Gastrocnemius medialis (tissue), 4 donors: ENCODE measurements at places on chromosomes 2 and 18. TPM values are rescaled to one million over a fixed set of nuclear protein-coding genes. Genes with fewer than 3 reads are reported as not detected.

DNA sequence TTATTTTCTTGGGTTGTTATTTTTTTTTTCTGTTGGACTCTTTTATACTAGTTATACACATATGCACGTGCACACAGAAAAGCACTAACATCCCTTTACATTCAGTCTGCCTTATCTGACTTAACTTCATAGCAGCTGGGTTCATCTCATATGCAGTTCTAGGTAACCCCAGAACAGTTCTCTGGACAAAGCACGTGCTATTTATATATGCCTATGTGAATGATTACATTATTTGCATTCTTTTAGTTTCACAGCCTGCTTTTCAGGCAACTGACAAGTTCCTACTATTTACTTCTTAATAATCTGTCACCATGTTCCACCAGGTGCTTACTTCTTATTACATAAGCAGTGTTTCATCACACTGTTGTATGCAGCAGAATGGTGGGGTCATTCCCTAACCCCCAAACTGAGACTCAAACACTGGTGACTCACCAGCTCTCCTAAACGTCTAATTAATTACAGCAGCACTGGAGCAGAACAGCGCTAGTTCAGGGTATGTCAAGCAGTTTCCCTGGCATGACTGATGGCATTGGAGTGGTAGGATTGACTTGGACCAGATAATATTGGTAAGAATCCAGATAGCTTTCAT is 372.8 kb downstream of the CLIP4 start:
- H3K36me3 ChIP-seq: no peaks in the 10 kb centered on the region
- peaks cover 2% of the 10 kb centered on the region for H3K4me1 ChIP-seq
- H3K27ac ChIP-seq: no peak overlapping the region
- no peak overlapping the region for H3K4me3 ChIP-seq
- no peak for DNase-seq
- H3K27me3 ChIP-seq: no peaks in the 10 kb centered on the region

DNA sequence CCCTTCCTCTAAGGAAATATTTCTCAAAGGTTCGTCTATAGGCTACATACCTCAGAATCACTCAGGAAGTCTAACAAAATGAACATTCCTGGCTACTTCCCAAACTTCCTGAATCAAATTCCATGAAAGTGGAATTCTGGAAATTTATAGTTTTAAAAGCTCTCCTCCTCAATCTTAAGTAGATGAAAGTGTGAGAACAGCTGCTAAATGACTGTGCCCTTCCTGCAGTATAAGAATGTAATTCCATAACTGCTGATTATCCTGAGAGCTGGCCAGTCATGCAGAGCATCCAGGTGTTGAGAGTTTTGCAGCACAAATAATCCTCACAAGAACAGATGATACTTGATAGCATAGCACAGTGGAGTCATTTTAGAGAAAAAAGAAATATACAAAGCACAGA is 265.0 kb downstream of the KCNJ3 start:
- no peaks in the 10 kb centered on the region for H3K27me3 ChIP-seq
- no peaks in the 10 kb centered on the region for H3K36me3 ChIP-seq
- no peak for DNase-seq
- no peaks in the 10 kb centered on the region for H3K4me1 ChIP-seq
- H3K4me3 ChIP-seq: no peak overlapping the region
- no peak overlapping the region for H3K27ac ChIP-seq

GRCh38 chr18:13223311-13224143 is 5.0 kb downstream of the LDLRAD4 start:
- peak overlapping the region; percentile 80 for H3K27ac ChIP-seq
- H3K4me3 ChIP-seq: peak overlapping the region; percentile 22
- H3K27me3 ChIP-seq: no peaks in the 10 kb centered on the region
- peaks cover 61% of the 10 kb centered on the region for H3K4me1 ChIP-seq

DNA sequence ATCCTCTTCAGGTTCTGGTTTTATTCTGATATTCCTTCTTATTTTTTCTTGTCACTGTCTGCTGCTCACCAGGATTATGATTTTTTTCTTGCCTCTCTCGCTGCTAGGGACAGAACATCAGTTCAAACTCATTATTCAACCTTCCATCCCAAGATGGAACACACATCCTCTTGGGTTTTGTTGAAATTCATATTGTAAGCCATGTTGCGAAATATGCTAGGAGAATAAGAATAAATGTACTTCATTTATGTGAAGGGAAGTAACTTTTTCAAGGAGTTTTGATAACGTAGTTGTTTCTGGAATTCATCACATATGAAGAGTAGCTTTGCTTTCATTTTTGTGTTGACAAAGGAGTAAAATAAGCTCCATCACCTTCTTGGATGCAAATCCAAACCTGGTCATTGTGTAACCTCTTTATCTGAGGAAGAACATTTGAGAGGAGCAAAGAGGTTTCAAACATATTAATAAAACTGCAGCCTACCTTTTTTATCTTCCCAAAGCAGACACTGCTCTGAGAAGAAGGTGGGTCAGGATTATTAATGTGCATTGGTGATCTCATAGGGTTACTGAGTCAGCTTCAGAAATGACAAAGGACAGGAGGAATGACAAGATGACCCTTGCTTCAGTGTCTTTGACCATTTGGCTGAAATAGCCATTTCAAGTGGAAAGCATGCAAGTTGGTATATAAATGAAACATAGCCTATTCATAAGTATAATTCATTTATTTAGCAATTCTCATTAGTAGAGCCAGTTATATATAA is 280.0 kb downstream of the GULP1 start:
- no peaks in the 10 kb centered on the region for H3K4me1 ChIP-seq
- H3K36me3 ChIP-seq: no peaks in the 10 kb centered on the region
- no peak for DNase-seq

GRCh38 chr2:6854416-6854815 is 11.3 kb downstream of the CMPK2 start:
- DNase-seq: no peak
- no peak overlapping the region for H3K27ac ChIP-seq
- peaks cover 15% of the 10 kb centered on the region for H3K36me3 ChIP-seq
- no peaks in the 10 kb centered on the region for H3K27me3 ChIP-seq
- H3K4me1 ChIP-seq: no peaks in the 10 kb centered on the region

DNA sequence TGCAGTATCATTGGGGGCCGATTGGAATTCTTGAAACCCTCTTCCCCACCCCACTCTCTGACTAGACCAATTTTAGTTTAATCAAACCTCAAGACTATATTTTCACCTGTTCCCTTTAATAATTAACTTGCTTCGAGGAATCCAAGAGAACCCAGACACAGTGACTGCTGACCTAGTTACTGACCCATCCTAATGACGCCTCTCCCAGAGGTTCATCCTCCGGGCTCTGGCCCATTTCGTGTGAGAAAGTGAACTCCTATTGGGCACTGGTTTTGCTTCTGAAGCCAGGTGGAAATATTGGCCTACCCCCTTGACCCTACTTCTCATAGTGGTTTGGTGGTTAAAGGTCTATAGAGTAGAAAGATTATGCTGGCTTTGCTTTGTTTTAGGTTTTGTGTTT is 39.9 kb downstream of the RPL37A start:
- H3K27ac ChIP-seq: no peak overlapping the region
- H3K36me3 ChIP-seq: no peaks in the 10 kb centered on the region
- peaks cover 8% of the 10 kb centered on the region for H3K4me1 ChIP-seq
- H3K27me3 ChIP-seq: no peaks in the 10 kb centered on the region

GRCh38 chr2:28665041-28665704 is 86.5 kb upstream of the PPP1CB start:
- no peak overlapping the region for H3K4me3 ChIP-seq
- no peaks in the 10 kb centered on the region for H3K36me3 ChIP-seq
- peak overlapping the region; percentile 33 for H3K27ac ChIP-seq
- peaks cover 43% of the 10 kb centered on the region for H3K4me1 ChIP-seq
- no peaks in the 10 kb centered on the region for H3K27me3 ChIP-seq

DNA sequence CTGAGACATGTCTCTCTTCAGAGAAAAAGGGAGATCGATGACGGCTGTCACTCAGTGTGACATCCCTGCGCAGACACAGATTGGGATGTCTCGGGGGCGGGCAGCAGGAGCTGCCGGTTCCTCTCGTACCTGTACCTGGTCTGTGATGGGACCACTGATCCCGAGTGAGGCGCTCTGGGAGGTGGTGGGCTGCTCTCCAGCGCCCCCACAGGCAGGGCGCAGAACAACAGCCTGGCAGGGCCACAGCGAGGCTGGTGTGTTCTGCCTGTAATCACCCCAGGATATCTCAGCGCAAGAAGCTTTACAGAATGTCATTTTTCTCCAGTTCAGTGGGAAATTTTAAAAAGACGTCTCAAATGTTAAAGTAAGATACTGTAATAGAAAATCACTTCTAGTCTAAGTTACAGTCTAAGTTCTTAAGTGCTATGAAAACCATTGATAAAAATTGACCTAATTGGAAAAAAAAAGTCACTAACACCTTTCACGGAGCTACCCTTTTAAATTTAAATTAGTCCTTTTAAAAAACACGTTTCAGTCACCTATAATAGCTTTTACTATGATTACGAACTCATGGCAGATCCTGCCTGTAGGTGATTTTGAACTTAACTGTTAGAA is 189.8 kb downstream of the SNTG2 start:
- peak overlapping the region; percentile 69 for H3K27ac ChIP-seq
- no peak for DNase-seq
- H3K27me3 ChIP-seq: no peaks in the 10 kb centered on the region
- H3K4me1 ChIP-seq: no peaks in the 10 kb centered on the region
- H3K36me3 ChIP-seq: no peaks in the 10 kb centered on the region

- no peak for DNase-seq
- H3K27me3 ChIP-seq: no peaks in the 10 kb centered on the region
- H3K4me3 ChIP-seq: no peak overlapping the region
- H3K36me3 ChIP-seq: no peaks in the 10 kb centered on the region
- H3K4me1 ChIP-seq: no peaks in the 10 kb centered on the region
These were observed 17.4 kb downstream of the SRD5A2 start for GRCh38 chr2:31563273-31563839.

GRCh38 chr18:63890237-63890949 is 2.9 kb downstream of the SERPINB2 start:
- H3K36me3 ChIP-seq: no peaks in the 10 kb centered on the region
- H3K4me1 ChIP-seq: no peaks in the 10 kb centered on the region

GRCh38 chr2:168780669-168781071 is 21.8 kb upstream of the NOSTRIN start:
- no peak overlapping the region for H3K4me3 ChIP-seq
- DNase-seq: no peak
- H3K27ac ChIP-seq: no peak overlapping the region
- no peaks in the 10 kb centered on the region for H3K36me3 ChIP-seq
- H3K4me1 ChIP-seq: no peaks in the 10 kb centered on the region
- H3K27me3 ChIP-seq: no peaks in the 10 kb centered on the region

DNA sequence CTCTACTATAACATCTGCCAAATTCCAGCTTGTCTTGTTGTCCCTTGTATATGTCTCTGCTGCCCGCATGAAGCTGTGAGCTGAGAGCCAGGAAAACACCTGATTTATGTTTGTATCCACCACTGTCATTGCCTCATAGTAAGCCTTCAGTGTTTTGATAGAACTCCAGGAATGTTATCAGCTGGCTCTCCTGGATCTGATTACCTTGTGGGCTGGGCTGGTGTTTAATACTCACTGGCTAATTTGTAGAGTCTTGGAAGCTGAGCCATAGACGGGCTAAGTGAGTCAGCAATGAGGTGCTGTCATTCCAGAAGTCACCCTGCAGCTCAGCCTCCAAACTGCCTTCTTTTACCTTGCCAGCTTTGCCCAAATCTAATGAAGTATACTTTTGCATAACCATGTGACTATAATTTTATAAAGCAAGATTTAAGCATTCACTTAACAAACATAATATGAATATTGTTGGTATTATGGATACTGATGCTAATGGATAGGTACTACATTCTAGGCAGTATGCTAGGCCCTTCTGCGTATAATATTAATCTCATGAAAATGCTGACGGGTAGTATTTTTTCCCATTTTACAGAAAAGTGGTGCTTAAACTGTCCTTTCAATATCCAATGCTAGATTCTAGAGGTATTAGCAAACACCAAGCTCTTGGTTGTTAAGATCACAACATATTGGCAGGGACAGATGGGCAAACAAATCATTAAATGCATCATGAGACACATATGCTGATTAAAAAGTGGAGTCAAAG is 62.7 kb upstream of the GATA6 start:
- H3K36me3 ChIP-seq: no peaks in the 10 kb centered on the region
- no peak for DNase-seq
- H3K4me1 ChIP-seq: no peaks in the 10 kb centered on the region
- H3K27ac ChIP-seq: no peak overlapping the region

DNA sequence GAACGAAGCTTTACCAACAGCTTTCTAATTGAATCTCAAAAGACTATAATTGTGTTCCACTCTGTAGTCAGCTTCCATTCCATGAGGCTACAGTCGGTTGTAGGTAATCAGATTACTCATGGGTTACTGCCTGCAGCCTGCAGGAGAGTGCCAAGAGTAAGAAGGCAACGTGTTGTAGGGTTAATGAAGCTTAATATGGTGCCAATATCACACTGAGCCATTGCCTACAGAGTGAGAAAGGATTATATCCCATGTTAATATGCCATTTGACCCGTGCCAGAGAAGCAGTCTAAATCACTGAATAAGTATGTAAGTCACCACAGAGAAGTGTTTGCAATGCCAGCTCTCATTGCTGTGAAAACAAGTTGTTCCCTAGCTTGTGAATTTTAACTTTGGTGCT is 734.5 kb upstream of the ACVR2A start:
- no peak for DNase-seq
- H3K4me1 ChIP-seq: no peaks in the 10 kb centered on the region
- no peak overlapping the region for H3K4me3 ChIP-seq
- H3K27ac ChIP-seq: no peak overlapping the region

- H3K27me3 ChIP-seq: no peaks in the 10 kb centered on the region
- peak; percentile 3 for DNase-seq
- H3K4me1 ChIP-seq: peaks cover 35% of the 10 kb centered on the region
These were observed 980 bp upstream of the RNPEPL1 start for GRCh38 chr2:240567137-240567871.

- DNase-seq: no peak
- H3K4me1 ChIP-seq: peaks cover 3% of the 10 kb centered on the region
- no peak overlapping the region for H3K4me3 ChIP-seq
- H3K27me3 ChIP-seq: no peaks in the 10 kb centered on the region
These were observed 45.6 kb upstream of the ODC1 start for GRCh38 chr2:10493634-10494281.

- no peaks in the 10 kb centered on the region for H3K4me1 ChIP-seq
- no peaks in the 10 kb centered on the region for H3K27me3 ChIP-seq
- H3K36me3 ChIP-seq: no peaks in the 10 kb centered on the region
These were observed 68.4 kb upstream of the BCL11A start for GRCh38 chr2:60621688-60622429.

DNA sequence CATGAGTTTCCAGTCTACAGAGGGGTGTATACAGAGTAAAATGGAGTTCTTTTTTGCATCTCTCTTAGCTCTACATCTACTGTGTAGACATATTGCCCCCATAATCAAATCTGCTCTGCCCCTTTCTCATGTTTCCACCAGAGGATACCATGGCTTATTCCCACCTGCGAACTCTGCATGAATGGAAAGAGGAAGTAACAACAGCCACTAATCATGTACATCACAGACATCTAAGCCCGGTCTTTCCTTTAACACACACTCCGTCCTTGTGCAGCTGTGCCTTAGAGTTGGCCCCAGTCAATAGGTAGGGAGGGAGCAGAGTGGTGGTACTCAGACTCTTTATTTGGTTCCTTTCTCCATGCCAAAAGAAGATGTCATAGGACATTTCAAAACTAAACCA is 147.3 kb upstream of the NRP2 start:
- H3K27me3 ChIP-seq: no peaks in the 10 kb centered on the region
- H3K27ac ChIP-seq: no peak overlapping the region
- no peaks in the 10 kb centered on the region for H3K4me1 ChIP-seq

- H3K4me1 ChIP-seq: peaks cover 12% of the 10 kb centered on the region
- no peaks in the 10 kb centered on the region for H3K36me3 ChIP-seq
- DNase-seq: no peak
- H3K4me3 ChIP-seq: no peak overlapping the region
These were observed 120.2 kb downstream of the FEZ2 start for GRCh38 chr2:36477746-36478145.

- DNase-seq: peak; percentile 9
- H3K27me3 ChIP-seq: no peaks in the 10 kb centered on the region
- peak overlapping the region; percentile 48 for H3K27ac ChIP-seq
- peak overlapping the region; percentile 32 for H3K4me3 ChIP-seq
- peaks cover 29% of the 10 kb centered on the region for H3K4me1 ChIP-seq
These were observed 241.8 kb upstream of the RAB12 start for GRCh38 chr18:8367217-8367988.

MAB21L4 gene
- total RNA-seq: not detected

ACVR1C gene
- 2.1 TPM for total RNA-seq

TEKT4 gene
- total RNA-seq: not detected
